CD4-positive, alpha-beta T cell (primary cell): ENCODE measurements at places on chromosomes 3 and 15. TPM values are rescaled to one million over a fixed set of nuclear protein-coding genes. Genes with fewer than 3 reads are reported as not detected.
A peak's percentile ranks its signal among the peaks of the same experiment; 100 is the strongest.

The SCAANT1 gene
- total RNA-seq = 1.4 TPM

The SERPINI2 gene
- not detected for total RNA-seq

The WDR93 gene
- not detected for total RNA-seq

The DHFR2 gene
- 0.75 TPM for total RNA-seq

The TP53BP1 gene
- total RNA-seq = 43.0 TPM

The FAM107A gene
- not detected for total RNA-seq

DNA sequence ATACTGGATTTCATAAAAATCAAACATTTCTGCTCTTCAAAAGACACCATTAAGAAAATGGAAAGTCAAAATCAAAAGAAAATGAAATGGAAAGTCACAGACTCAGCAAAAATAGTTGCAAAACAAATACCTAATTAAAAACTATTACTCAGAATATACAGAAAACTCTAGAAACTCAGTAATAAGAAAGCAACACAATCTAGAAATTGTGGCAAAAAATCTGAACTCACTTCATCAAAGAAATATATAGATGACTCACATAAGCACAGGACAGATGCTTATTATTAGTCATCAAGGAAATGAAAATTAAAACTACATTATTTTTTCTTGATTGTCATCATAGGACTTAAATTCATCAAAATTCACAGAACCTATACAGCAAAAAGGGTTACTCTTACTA lies 430.0 kb downstream of the SHQ1 start:
- no peak overlapping the region for H3K27ac ChIP-seq
- DNase-seq = no peak
- no peaks in the 10 kb centered on the region for H3K36me3 ChIP-seq
- H3K4me3 ChIP-seq = no peak overlapping the region

- H3K4me3 ChIP-seq = no peak overlapping the region
- DNase-seq = no peak
- no peaks in the 10 kb centered on the region for H3K27me3 ChIP-seq
- peaks cover 44% of the 10 kb centered on the region for H3K36me3 ChIP-seq
- no peak overlapping the region for H3K27ac ChIP-seq
Measured at GRCh38 chr3:58129041-58129770, 81.6 kb downstream of the DNASE1L3 start.

DNA sequence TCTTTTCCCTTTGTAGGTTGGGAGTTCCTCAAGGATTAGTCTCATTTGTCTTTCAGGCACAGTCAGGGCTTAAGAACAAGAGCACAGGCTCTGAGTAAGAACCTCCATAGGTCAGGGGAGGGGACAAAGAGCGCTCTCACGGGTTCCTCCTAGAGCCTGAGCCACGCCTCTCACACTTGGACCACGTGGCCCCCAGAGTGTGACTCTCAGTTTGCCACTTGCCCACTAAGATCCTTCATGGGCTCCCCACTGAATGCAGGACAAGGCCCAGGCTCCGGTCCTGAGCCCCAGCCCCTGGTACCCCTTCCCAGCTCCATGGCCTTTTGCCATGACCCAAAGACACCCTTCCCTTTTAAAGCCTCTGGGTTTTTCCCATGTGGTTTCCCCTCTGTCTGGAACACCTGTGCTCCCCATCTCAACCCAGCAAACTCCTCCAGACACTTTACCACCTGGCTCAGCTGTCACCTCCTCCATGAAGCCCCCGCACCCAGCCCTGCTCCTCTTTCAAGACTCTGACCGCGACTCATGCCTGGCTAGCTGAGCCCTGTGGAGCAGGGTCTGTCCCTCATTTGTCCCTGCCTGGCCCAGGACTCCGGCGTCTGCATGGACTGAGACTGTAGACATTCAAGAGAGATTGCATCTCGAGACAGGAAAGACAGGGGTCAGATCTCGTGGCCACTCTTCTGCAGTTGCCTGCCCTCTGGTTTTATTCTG lies 32.7 kb downstream of the IQSEC1 start:
- H3K4me3 ChIP-seq = no peak overlapping the region
- H3K27ac ChIP-seq = no peak overlapping the region
- no peaks in the 10 kb centered on the region for H3K36me3 ChIP-seq
- no peaks in the 10 kb centered on the region for H3K27me3 ChIP-seq

GRCh38 chr3:160402221-160403027 lies 3.0 kb downstream of the SMC4 start:
- no peaks in the 10 kb centered on the region for H3K36me3 ChIP-seq
- no peak for DNase-seq
- peak overlapping the region; percentile 89 for H3K4me3 ChIP-seq
- no peak overlapping the region for H3K27ac ChIP-seq
- H3K4me1 ChIP-seq = peaks cover 22% of the 10 kb centered on the region

DNA sequence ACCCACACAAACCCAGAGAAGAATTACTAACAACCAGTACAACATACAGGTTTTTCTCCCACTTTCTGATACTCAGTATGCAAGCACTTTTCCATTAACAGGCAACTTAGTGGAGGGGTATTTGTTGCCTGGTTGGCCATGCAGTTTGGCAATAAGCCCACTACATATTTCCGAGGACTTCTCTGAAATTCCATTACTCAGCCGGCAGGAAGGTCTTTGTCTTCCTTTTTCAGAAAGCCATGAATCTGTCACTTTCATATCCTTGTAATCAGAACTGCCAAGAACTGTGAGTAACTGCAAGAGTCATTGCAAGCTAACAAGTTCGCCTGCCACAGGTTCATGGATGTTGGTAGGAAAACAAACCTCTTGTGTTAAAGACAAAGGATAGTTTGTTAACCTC lies 422.3 kb upstream of the ROBO1 start:
- no peak overlapping the region for H3K27ac ChIP-seq
- no peaks in the 10 kb centered on the region for H3K36me3 ChIP-seq
- H3K27me3 ChIP-seq = no peaks in the 10 kb centered on the region
- H3K4me1 ChIP-seq = no peaks in the 10 kb centered on the region
- no peak overlapping the region for H3K4me3 ChIP-seq
- DNase-seq = no peak

- no peak overlapping the region for H3K4me3 ChIP-seq
- H3K27ac ChIP-seq = no peak overlapping the region
- DNase-seq = no peak
Measured at GRCh38 chr3:99634881-99635280, 3.5 kb upstream of the COL8A1 start.

GRCh38 chr3:190205739-190206138 lies 85.0 kb upstream of the P3H2 start:
- H3K27ac ChIP-seq = no peak overlapping the region
- H3K27me3 ChIP-seq = no peaks in the 10 kb centered on the region
- no peak for DNase-seq
- no peaks in the 10 kb centered on the region for H3K36me3 ChIP-seq

- H3K27ac ChIP-seq = no peak overlapping the region
- no peak overlapping the region for H3K4me3 ChIP-seq
- DNase-seq = no peak
- no peaks in the 10 kb centered on the region for H3K4me1 ChIP-seq
Measured at GRCh38 chr3:187641320-187642016, 28.7 kb downstream of the SST start.

GRCh38 chr3:23004971-23005370 lies 198.2 kb upstream of the UBE2E2 start:
- no peak overlapping the region for H3K27ac ChIP-seq
- DNase-seq = no peak
- no peak overlapping the region for H3K4me3 ChIP-seq
- no peaks in the 10 kb centered on the region for H3K27me3 ChIP-seq

DNA sequence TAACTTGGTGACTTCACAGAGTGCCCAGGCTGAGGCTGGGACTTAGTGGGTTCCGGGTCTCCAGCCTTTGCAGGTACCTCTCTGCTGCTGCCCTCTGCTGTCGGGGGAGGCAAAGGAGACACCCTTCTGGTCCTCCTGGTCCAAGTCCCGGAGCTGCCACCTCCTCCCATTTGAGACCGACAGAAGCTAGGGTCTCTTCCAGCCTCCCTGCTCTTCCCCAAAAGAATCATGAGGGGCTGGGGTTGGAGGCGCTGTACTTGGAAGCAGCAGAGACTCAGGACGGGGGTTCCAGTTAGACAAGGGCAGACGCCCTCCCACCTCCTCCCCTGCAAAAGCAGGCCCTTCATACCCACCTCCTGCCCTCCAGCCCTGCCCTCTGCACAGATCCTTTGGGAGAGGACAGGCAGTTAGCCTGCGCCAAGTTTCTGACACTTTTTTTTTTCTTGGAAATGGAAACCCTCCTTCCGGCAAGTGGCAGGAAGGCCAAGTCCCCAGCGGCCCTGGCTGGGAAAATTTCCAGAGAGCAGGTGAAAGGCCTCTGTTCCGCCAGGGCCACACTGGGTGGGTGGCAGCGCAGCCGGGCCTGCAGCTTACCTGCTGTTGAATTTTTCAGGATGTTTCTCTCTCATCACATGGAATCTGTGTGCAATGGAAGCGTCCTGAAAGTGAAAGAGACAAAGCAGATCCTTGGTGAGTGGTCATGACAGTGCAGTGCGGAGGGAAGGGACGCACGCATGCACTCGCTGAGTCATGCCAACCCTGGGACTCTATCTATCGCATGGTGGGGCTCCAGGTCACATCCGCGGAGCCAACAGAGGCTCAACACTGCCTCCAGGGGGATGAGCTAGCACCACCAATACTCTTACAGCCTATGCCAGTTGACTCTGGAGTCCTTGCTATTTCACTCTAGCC lies 119.9 kb downstream of the DGKG start:
- DNase-seq = peak; percentile 14
- no peak overlapping the region for H3K4me3 ChIP-seq
- no peaks in the 10 kb centered on the region for H3K36me3 ChIP-seq
- H3K4me1 ChIP-seq = peaks cover 10% of the 10 kb centered on the region
- H3K27me3 ChIP-seq = peaks cover 2% of the 10 kb centered on the region
- no peak overlapping the region for H3K27ac ChIP-seq

DNA sequence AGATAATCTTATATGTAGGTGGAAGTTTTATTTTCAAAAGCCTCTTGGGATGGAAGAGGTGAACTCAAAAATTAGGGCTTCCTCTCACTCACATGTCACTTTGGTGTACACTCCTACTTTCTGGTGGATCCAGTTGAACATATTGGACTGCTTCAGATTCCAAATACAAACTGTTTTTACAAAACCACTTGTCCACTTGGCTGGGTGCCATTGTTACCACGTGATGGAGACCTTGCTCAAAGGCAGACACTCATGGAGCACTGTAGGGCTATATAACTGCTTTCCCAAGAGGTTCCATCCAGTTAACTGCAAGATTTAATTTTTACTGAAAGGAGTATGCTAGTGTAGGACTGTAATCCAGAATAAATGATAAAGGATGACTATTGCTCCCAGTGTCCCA lies 307.0 kb downstream of the EPHA6 start:
- no peak overlapping the region for H3K4me3 ChIP-seq
- no peaks in the 10 kb centered on the region for H3K36me3 ChIP-seq
- no peaks in the 10 kb centered on the region for H3K27me3 ChIP-seq
- H3K27ac ChIP-seq = no peak overlapping the region
- no peak for DNase-seq

DNA sequence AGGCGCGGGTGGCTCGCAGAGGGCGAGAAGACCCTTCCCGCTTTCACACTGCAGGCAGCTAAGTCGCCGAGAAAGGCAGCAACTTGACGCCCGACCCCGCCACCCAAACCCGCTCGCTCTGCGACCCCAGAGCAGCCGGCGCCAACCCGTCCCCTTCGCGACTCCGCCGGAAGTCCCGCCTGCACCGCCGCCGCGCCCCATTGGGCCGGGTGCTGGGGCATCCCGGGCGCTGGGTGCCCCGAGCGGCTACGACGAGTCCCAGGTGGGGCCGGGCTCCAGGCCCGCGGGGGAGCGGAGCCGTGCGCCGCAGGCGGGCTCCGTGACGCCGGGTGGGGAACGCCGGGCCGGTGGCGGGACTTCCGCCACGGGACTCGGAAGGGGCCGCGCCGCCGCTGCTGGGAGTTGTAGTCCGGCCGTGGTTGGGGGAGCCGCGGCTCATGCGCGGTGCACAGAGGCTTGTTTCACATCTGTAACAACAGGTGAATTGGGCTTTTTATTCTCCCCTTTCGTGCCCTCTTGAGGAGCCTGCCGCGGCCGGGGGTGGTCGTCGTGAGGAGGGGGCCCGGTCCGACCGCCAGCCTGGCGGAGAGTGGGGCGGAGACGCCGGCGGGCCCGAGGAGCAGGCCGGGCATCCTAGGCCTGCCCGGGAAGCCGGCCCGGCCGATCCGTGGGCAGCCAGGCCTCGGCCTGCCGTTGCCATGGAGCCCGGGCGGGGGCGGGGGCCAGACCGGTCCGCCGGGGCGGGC lies at the start of gene DHX30:
DHX30 (plus strand) TSS at position 405 of the 746 bp plus-strand sequence. CDS start 7,546 bp downstream, outside the sequence.
- H3K4me3 ChIP-seq = peak within 1 kb of the TSS; percentile 98
- peak; percentile 84 for DNase-seq
- no peaks in the 10 kb centered on the region for H3K27me3 ChIP-seq
- H3K27ac ChIP-seq = peak within 1 kb of the TSS; percentile 85

GRCh38 chr3:134795746-134796280 lies 753 bp downstream of the EPHB1 start:
- no peaks in the 10 kb centered on the region for H3K36me3 ChIP-seq
- no peak overlapping the region for H3K27ac ChIP-seq
- H3K4me3 ChIP-seq = peak overlapping the region; percentile 46
- DNase-seq = no peak

DNA sequence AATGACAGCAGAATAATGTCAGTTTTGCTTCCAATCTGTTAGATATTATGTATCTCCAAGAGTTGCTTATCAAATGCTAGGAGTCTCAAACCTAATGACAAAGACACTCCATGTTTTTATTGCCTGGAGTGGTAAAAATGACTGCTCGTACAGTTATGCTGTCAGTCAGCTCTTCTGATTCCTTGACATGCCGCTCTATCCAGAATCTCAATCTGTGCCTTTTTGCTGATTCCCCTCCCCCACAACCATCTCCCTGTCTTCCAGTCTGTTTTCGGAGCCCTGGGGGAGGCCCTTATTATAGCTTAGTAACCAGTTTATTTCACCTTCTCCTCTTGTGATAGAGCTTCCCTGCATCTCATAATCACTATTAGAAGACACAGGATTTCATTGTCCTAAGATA lies 2.6 kb downstream of the MKRN2 start:
- DNase-seq = no peak
- peaks cover 40% of the 10 kb centered on the region for H3K4me1 ChIP-seq
- H3K27ac ChIP-seq = no peak overlapping the region
- H3K4me3 ChIP-seq = no peak overlapping the region
- H3K27me3 ChIP-seq = peaks cover 4% of the 10 kb centered on the region
- H3K36me3 ChIP-seq = no peaks in the 10 kb centered on the region

GRCh38 chr3:52253314-52254304 lies 8.1 kb downstream of the PPM1M start:
- H3K4me1 ChIP-seq = peaks cover 100% of the 10 kb centered on the region
- H3K27me3 ChIP-seq = no peaks in the 10 kb centered on the region
- peak overlapping the region; percentile 82 for H3K27ac ChIP-seq
- peaks cover 88% of the 10 kb centered on the region for H3K36me3 ChIP-seq

DNA sequence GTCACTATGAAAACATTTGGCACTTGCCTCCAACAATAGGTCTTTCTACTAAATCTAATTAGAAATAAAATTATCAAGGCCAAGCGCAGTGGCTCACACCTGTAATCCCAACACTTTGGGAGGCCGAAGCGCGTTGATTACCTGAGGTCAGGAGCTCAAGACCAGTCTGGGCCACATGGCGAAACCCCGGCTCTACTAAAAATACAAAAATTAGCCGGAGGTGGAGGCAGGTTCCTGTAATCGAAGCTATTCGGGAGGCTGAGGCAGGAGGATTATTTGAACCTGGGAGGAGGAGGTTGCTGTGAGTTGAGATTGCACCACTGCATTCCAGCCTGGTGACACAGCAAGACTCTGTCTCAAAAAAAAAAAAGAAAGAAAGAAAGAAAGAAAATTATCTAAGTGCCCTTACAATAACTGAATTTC lies 1.6 kb upstream of the PLD1 start:
- DNase-seq = no peak
- peaks cover 16% of the 10 kb centered on the region for H3K27me3 ChIP-seq
- H3K36me3 ChIP-seq = no peaks in the 10 kb centered on the region

- DNase-seq = no peak
- H3K4me1 ChIP-seq = no peaks in the 10 kb centered on the region
- H3K36me3 ChIP-seq = no peaks in the 10 kb centered on the region
- no peak overlapping the region for H3K27ac ChIP-seq
- no peaks in the 10 kb centered on the region for H3K27me3 ChIP-seq
- H3K4me3 ChIP-seq = no peak overlapping the region
Measured at GRCh38 chr3:169286214-169286613, 377.3 kb downstream of the MECOM start.
